Mesenchymal stem cell (in vitro differentiated cells and primary cell): ENCODE measurements at places on chromosomes 16 and 17.
A peak's percentile ranks its signal among the peaks of the same experiment; 100 is the strongest.

DNA sequence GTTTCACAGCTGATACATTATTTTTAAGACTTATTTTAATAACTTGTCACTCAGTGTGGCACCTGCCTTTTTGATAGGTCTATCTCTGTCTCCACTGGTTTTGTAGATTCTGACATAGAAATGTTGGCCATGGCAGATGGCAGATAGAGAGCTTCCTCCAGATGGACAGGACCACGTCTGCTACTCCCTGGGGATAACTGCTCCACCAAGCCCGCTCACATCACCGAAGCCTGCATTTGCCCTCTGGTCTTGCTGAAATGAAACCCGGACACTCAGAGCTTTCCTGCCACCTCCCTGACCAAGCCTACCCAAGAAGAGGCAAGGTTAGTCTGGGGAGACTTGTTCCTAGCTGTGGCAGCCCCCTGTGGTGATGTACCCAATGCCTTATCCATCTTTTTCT is 16.4 kb upstream of the HAP1 start:
- H3K4me3 ChIP-seq = no peak overlapping the region
- DNase-seq = no peak
- H3K27me3 ChIP-seq = no peaks in the 10 kb centered on the region

DNA sequence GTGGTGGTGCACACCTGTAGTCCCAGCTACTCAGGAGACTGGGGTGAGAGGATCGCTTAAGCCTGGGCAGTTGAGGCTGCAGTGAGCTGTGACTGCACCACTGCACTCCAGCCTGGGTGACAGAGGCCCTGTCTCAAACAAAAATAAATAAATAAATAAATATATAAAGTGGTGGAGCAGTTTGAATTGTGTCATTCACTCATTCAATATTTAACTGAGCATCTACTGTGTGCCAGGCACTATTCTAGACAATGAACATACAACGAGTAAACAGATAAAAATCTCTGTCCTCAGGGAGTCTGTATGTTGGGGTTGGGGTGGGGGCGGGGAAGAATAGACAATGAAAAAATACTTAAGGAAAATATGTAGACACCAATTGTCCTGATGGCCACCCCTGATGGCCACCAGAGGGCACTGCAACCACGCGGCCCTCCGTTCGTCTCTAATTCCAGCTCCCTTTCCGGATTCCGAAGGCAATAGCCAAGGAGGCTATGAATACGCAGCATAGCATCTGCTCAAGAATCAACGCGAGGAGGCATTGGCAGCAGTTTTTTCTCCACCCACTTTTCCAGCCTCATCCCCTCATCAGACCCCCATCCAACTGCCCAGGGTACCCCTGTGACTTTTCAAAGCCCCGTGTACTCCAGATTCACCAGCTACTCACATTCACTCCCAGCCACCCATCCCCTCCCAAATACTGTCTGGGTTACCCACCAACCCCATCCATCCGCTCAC is 21.4 kb downstream of the QPRT start:
- no peak overlapping the region for H3K27ac ChIP-seq
- DNase-seq = peak; percentile 89
- H3K27me3 ChIP-seq = no peaks in the 10 kb centered on the region
- H3K4me1 ChIP-seq = peaks cover 27% of the 10 kb centered on the region

GRCh38 chr17:6347776-6348175 is 87.1 kb downstream of the AIPL1 start:
- H3K27me3 ChIP-seq = no peaks in the 10 kb centered on the region
- no peak for DNase-seq
- no peaks in the 10 kb centered on the region for H3K4me1 ChIP-seq
- no peak overlapping the region for H3K27ac ChIP-seq
- no peak overlapping the region for H3K4me3 ChIP-seq
- H3K36me3 ChIP-seq = no peaks in the 10 kb centered on the region

DNA sequence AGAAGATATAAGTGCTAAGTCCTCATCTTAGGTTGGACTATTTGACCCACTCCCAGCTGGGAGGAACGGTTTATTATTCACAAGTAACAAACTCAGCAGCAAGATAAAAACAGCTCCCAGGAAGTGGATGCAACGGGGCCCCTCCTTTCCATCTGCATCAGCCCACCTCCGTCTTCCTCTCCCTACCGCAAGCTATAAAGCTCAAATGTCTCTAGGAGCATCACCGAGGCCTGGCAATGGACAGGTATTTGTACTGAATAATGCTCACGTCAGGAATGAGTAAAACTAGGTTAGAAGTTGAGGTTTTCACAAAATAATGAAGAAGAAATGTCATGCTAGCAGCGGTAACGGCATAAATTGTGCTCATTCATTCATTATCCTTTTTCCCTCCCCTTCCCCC is 408.7 kb upstream of the PSMD7 start:
- H3K4me1 ChIP-seq = no peaks in the 10 kb centered on the region
- no peaks in the 10 kb centered on the region for H3K27me3 ChIP-seq
- no peak overlapping the region for H3K27ac ChIP-seq
- H3K4me3 ChIP-seq = no peak overlapping the region
- DNase-seq = no peak

- H3K27me3 ChIP-seq = no peaks in the 10 kb centered on the region
- no peak overlapping the region for H3K27ac ChIP-seq
- H3K4me1 ChIP-seq = peaks cover 1% of the 10 kb centered on the region
- no peak for DNase-seq
- no peak overlapping the region for H3K4me3 ChIP-seq
Observed at GRCh38 chr17:55437159-55437605, 15.5 kb upstream of the MMD start.

DNA sequence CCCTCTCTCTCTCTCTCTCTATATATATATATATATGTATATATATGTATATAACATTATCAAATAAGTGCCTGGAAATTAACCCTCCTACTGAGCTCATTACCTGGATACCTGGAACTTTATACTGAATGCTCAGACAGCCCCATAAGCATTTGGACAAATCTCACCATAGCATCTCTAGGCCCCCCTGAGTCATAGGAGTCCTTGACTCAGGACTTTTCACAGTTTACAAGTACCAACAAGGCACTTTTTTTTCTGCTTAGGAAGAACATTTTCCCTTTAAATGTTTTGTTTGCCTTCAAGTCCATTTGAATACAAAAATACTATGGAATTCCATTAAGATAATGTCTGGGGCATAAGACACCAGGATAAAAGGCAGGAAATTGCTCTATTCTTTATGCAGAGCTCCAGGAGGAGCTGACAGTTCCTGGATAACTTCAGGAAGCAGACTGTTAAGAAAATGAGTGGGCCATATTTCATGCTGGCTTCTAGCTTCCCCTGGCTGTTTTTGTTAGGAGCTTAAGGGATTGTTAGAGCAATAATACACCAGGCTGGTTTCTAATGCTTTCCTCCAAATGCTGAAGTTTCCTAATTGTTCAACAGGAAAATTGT is 171.7 kb upstream of the ASIC2 start:
- peaks cover 27% of the 10 kb centered on the region for H3K27me3 ChIP-seq
- no peaks in the 10 kb centered on the region for H3K36me3 ChIP-seq
- H3K27ac ChIP-seq = no peak overlapping the region
- no peak overlapping the region for H3K4me3 ChIP-seq
- H3K4me1 ChIP-seq = peaks cover 3% of the 10 kb centered on the region
- peak; percentile 91 for DNase-seq

DNA sequence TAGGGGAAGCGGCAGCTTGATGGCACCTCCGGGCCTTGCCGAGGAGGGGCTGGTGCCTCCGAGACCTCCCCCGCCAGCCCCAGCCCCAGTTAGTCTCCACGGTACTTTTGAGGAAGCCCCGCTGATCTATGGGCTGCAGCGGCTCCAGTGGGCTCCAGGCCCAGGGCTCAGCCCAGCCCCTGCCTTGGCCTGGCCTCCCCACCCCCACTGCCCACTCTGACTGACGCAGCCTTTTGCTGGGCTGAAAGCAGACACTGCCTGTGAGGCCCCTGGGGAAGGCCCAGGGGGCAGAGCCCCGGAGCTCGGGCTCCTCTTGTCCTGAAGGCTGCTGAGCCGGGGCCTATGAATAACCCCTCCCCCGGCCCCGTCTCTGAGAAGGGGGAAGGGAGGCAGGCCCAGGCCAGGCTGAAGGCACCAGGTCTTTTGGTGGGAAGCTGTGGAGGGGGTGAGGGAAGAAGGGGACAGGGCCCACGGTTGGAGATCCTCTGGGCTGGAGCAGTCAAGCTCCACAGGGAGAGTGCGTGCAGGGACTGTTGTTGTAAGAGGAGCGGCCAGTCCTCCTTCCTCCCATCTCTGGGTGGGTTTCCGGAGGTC is 7.5 kb upstream of the SMTNL2 start:
- no peak overlapping the region for H3K4me3 ChIP-seq
- peaks cover 58% of the 10 kb centered on the region for H3K27me3 ChIP-seq
- no peaks in the 10 kb centered on the region for H3K36me3 ChIP-seq
- peaks cover 10% of the 10 kb centered on the region for H3K4me1 ChIP-seq

GRCh38 chr16:10965440-10966061 is 21.2 kb downstream of the CLEC16A start:
- no peak overlapping the region for H3K4me3 ChIP-seq
- no peak overlapping the region for H3K27ac ChIP-seq
- H3K27me3 ChIP-seq = no peaks in the 10 kb centered on the region

DNA sequence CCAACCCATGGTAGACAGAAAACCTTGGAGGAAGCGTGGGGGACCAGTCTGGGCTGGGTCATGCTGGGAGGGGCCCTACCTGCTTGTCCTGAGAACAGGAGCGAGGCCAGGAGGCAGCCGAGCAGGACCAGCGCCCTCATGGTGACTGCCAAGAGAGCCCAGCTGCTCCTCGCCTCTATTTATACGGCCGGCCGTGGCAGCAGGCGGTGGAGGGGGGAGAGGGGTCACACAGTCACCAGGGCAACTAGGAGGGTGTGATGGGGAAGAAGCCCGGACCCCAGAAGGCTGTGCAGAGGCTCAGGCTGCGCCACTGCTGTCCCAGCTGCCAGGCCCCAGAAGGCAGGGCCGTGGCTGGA is at the start of gene SRL:
SRL (minus strand) TSS at position 153 of the 356 bp plus-strand sequence; CDS start at position 140, 13 bp downstream.
- DNase-seq = no peak
- H3K4me1 ChIP-seq = peaks cover 2% of the 10 kb centered on the region
- no peaks in the 10 kb centered on the region for H3K27me3 ChIP-seq
- H3K36me3 ChIP-seq = no peaks in the 10 kb centered on the region

DNA sequence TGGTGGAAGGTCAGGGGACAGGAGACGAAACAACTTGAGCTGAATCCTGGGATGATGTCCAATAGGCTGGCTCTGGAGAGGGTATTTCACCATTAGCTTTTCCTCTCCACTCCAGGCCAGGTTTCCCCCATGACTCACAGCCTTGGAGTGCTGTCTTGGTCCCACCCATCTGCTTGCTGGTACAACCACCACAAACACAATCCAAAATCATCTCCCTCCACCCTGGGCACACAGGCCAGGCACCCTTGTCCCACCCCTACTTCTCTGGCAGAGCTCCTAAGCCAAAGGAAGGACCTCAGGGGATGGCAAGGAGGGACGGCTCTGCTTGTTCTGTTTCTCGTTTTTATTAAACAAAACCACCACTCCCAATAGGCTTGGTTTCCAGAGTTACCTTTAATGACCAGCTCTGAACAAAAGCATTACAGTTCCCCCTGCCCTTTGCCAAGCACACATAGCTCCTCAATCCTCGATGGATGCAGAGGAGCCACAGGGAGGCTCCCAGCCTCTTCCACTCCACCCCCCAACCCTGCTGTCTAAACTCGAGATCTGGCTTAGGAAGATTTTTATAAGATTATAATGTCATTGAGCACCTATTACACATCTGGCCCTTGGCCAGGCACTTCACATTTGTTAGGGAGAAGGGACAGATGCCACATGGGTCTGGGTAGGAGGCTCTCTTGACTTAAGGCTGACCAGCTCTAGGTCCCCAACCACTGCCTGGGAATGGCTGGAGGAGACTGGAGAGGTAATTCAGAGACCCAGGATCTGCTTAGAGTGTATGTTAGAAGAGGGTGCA is 13.3 kb downstream of the CAVIN1 start:
- peak overlapping the region; percentile 15 for H3K27ac ChIP-seq
- no peaks in the 10 kb centered on the region for H3K27me3 ChIP-seq
- H3K36me3 ChIP-seq = peaks cover 13% of the 10 kb centered on the region
- peaks cover 30% of the 10 kb centered on the region for H3K4me1 ChIP-seq
- peak; percentile 93 for DNase-seq

- H3K4me1 ChIP-seq = peaks cover 4% of the 10 kb centered on the region
- DNase-seq = peak; percentile 54
- no peak overlapping the region for H3K4me3 ChIP-seq
- no peak overlapping the region for H3K27ac ChIP-seq
- peaks cover 11% of the 10 kb centered on the region for H3K36me3 ChIP-seq
- no peaks in the 10 kb centered on the region for H3K27me3 ChIP-seq
Observed at GRCh38 chr16:24734382-24734781, 4.9 kb downstream of the TNRC6A start.

DNA sequence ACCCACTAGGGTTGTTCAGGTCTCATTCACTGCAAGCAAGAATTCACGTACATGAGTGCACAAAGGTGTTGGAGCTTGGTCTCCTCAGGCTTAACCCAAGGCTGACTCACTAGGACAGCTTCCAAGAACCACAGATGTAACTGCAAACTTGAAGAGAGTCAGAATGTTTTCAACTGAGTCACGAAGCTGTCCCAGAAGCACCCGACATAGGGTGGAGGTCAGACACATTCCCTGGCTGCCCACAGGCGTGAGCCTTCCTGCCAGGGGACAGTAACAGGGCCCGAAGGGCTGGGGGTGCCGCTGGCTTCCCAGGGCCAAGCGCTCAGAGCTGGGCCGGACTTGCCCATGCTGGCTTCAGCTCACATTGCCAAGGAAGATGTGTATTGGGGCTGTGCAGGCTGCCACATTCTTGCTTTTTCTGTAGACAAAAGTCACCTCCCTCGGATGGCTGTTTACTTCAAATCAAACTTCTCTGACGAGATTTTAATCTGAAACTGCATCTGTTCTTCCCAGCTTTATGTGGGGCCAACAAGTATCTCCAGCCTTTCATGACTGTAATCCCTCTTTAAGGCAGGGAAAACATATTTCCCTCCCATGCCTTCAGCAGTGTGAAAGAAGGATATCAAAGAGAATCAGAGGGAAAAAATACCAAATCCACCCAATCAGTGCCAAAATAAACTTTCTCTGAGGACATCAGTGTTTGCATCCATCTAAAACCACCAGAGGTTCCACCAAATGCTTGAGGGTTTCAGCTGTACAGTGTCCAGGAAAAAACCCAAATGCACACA is 14.3 kb downstream of the CMTM3 start:
- H3K4me1 ChIP-seq = peaks cover 32% of the 10 kb centered on the region
- no peak overlapping the region for H3K4me3 ChIP-seq
- no peaks in the 10 kb centered on the region for H3K27me3 ChIP-seq
- DNase-seq = peak; percentile 93

GRCh38 chr16:10519929-10520868 is 60.2 kb downstream of the EMP2 start:
- no peaks in the 10 kb centered on the region for H3K27me3 ChIP-seq
- DNase-seq = no peak
- H3K4me1 ChIP-seq = no peaks in the 10 kb centered on the region
- no peaks in the 10 kb centered on the region for H3K36me3 ChIP-seq
- no peak overlapping the region for H3K4me3 ChIP-seq

DNA sequence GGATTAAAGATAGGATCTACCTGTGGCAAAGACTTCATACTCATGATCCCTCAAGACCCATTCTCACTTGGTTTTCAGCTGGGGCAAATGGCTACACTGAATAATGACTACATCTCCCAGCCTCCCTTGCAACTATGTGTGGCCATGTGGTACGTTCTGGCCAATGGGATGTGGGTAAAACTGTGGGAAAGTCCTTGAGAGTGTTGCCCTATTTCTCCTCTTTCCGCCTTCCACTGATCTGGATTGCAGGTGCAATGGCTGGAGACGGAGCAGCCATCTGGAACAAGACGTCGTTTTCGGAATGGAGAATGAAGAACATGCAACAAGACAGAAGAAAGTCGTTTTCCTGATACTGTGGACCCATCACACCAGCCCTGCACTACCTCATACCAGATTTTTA is 48.5 kb downstream of the HAPSTR1 start:
- no peaks in the 10 kb centered on the region for H3K36me3 ChIP-seq
- no peaks in the 10 kb centered on the region for H3K27me3 ChIP-seq
- peak; percentile 56 for DNase-seq
